Activated naive CD4-positive, alpha-beta T cell treated with anti-CD3 and anti-CD28 coated beads for 36 hours (primary cell): ENCODE measurements at places on chromosomes 12 and 14.

GRCh38 chr14:85187521-85187920, 342.4 kb upstream of the FLRT2 start:
- no peak for DNase-seq

DNA sequence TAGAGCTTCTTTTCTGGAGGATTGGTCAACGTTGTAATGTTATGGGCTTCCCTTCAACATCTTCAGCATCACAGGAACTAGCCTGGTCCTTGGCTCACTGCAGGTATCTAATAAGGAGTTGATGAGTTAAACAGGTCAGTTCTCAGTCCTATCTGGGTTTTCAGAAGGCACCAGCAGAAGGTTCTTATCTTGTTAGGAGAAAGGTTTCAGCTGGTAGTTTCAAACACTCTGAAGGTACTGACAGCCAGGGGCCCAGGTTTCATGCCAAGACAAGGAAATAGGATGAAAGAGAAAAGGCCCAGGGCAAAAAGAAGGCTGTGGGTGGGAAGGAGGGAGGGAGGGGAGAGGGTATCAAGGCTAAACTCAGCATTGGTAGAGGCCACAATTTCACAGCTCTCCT, 21.4 kb downstream of the TMEM229B start:
- no peak for DNase-seq

DNA sequence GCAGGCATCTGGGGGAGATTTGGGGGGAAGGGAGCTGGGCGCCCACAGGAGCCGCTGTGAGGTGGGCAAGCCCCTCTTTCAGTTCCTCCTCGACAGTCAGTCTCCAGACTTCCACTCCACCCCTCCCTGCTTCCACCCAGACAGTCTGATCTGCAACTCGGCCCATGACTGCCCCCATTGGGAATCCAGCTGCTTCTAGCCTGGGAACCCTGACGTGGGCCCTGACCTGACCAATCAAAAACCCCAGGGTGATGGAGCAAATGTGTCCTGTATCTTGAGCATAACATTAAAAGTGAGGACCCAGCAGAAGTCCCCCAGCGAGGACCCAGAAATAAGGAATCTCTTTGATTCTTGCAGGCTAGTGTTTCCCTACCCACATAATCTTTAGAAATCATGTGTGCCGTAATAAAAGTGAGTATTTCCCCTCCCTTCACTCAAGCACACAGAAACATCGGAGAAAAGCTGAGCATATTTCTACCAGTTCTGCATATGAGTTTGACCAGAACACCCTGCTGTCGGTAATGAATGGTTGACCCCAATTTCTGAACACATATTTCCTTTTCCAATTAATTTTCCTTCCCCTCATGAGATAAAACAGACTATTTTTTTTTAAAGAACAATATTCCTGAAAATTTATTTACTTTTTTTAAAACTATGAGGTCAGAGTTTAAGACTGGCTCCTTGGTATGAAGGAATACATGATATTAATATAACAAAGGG, 6.4 kb downstream of the SSH1 start:
- DNase-seq: no peak

DNA sequence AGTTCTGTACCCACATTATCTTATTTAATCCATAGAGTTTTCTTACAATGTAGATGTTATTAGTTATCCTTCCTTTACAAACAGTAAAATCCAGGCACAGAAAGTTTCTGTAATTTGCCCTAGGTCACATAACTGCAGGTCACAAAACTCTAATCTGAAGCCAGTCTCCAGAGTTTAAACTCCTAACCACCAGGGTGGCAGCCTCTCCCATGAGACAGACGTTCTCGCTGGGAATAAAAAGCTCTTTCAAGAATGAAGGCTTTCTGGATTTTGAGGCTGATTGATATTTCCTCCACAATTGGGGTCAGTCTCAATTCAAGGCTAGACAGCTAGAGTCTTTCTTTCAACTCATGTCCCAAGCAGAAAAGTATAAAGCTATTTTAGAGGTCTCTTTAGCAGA, 95.8 kb upstream of the PLEKHG7 start:
- DNase-seq: no peak

- no peak for DNase-seq
Measured at GRCh38 chr12:62720661-62721330, 214.2 kb downstream of the PPM1H start.
